NCI-H187 treated with DMSO at 0.1 percent for 48 hours (cell line): ENCODE measurements at places on chromosomes 16 and 17.

- DNase-seq, result no peak
These were observed 7.4 kb upstream of the ELAC2 start for GRCh38 chr17:13025258-13025627.

- DNase-seq, result no peak
These were observed 6.3 kb downstream of the UBE2O start for GRCh38 chr17:76446449-76447231.

- no peak for DNase-seq
These were observed 765 bp downstream of the COL1A1 start for GRCh38 chr17:50200457-50201275.

DNA sequence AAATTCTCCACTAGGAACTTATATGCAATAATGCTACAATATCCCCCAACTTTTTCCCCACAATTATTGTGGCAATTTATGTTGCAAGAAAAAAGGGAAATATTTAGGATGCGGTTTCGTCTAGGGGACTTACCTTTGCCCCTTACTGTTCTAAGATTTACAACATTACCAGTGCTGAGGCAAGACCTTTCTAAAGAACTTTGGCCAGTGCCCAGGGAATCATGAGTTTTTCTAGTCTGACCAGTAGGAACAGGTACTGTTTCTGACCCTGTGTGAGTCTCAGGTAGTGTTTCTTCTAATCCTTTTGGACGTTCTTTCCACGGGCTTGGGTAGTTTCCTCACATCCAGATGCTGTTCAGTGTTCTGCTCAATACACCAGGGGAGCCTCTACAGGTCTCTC, 373.7 kb downstream of the HAPSTR1 start:
- no peak for DNase-seq

DNA sequence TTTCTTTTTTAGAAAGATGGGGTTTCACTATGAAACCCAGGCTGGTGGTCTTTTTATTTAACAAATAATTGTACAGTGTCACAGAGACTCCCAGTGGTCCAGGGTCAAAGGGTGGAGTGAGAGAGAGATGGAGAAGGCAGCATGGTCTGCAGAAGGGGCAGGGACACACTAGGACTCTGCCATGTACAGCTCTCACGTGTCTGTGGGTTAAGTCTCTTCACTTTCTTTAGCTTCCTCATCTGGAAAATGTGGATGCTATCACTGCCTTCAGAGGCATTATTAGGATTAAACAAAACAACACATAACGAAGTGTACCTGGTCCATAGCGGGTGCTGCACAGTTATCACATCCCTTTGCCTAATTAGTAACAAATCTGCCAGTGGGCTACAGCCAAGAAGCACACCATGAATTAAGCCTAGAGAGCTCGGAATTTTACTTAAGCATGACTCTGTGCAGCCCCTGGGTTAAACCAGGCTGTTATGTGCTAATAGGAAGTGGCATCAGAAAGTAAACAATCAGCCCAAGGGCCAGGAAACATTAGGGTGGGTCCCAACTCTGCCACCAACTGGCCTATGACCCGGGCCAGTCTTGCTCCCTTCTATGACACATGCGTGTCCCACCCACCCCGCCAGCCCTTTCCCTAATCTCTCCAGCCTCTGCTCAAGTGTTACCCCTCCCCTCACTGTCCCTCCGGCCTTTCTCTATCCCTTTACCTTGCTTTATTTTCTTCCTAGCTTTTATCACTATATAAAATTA, 13.9 kb downstream of the TOP3A start:
- no peak for DNase-seq

GRCh38 chr16:7653746-7654461, 321.3 kb downstream of the RBFOX1 start:
- DNase-seq, result no peak
